T-helper 17 cell (primary cell): ENCODE measurements at places on chromosomes 5 and 9. TPM values are rescaled to one million over a fixed set of nuclear protein-coding genes. Genes with fewer than 3 reads are reported as not detected.

GRCh38 chr9:126860077-126860756, at the start of gene ZBTB34:
ZBTB34 (plus strand) TSS chr9:126860639; CDS start chr9:126879400, 18,761 bp downstream.
- peak; percentile 68 for DNase-seq

DNA sequence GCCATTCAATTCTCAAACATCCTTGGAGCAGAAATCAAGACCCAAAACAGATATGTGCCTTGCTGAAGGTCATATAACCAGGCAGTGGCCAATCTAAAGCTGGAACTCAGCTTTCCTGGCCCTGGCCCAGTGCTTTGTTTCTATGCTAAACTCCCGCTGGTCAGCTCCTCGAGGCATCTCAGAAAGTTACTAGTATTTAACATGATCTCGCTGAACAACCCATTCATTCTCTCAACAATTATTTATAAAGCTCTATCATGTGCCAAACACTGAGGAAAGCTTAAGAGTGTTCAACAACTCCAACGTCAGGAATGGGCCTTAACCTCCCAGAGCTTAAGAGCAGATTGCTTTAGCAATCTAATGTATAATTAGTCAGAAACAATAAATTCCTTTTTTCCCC, 54.0 kb downstream of the FOXD1 start:
- DNase-seq: no peak

GRCh38 chr5:14977058-14977685, 105.6 kb upstream of the ANKH start:
- no peak for DNase-seq

Gene PDE6A
- total RNA-seq: not detected

- no peak for DNase-seq
Measured at GRCh38 chr5:27845248-27845647, 806.9 kb upstream of the CDH9 start.

DNA sequence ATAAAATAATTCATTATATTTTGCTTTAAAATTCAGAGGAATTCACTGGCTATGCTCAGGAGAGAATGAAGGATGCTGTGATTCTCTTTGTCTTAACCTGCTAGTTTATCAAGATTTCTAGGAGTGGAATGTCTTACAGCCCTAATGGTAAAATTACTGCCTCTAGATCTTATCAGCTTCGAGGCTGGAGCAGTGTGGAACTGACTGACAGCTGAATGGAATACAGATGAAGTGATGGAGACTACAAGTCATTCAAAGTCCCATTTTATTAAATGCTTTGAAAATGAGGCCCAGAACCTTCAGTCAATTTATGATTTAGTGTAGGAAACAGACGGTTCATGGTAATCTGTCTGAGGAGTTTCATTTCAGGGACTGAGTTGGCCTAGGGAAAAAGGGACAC, 202.1 kb downstream of the RFX3 start:
- DNase-seq: no peak

- DNase-seq: no peak
Measured at GRCh38 chr5:78797936-78798672, 149.5 kb upstream of the LHFPL2 start.

GRCh38 chr9:138015021-138015829, 137.6 kb downstream of the CACNA1B start:
- DNase-seq: no peak

GRCh38 chr9:24398466-24398865, 147.2 kb downstream of the IZUMO3 start:
- no peak for DNase-seq

Gene PLCXD3
- total RNA-seq: not detected

- no peak for DNase-seq
Measured at GRCh38 chr9:13281356-13282016, 2.0 kb upstream of the MPDZ start.

Gene SPAAR
- not detected for total RNA-seq

DNA sequence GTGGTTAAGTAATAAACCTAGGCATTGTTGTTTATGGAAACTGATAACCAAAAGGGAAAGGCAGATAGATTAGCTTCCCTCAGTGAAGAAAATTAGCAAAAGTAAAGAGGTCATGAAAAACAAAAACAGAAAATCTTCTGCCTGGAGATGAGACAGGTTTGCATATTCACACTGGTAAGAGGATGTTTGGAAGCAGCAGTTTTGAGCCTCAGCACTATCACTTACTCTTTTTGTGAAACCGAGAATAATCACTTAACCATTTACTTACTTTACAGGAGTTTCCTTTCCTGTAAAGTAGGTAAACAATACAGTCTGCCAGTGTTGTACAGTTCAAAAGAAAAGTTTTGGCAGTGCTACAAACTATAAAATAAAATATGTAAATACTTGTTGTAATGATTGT, 35.5 kb upstream of the EMB start:
- no peak for DNase-seq

- no peak for DNase-seq
Measured at GRCh38 chr5:107469485-107470294, 201.0 kb downstream of the EFNA5 start.

GRCh38 chr5:81825237-81825636, 74.3 kb upstream of the SSBP2 start:
- DNase-seq: no peak

DNA sequence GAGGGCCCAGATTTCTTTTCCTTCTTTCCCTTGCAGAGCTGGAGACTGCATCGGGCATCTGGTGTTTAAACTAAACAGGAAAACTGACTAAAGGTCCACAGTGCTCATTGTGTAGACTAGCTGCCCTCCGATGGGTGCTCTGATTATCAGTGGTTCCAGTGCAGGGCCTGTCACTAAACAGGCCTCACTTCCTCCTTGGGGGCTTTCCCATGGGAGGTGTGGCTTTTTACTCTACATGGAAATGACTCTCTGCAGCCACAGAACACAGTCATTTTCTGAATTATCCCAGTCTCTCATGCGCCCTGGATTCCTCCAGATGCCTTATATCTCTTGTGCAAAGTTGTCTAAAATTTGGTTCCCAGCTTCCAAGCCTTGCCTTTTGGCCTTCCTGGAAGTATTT, 199.2 kb downstream of the TRIO start:
- no peak for DNase-seq

- DNase-seq: no peak
Measured at GRCh38 chr5:69485471-69485870, 7.1 kb upstream of the OCLN start.

GRCh38 chr5:96297290-96297689, 135.8 kb downstream of the PCSK1 start:
- no peak for DNase-seq

DNA sequence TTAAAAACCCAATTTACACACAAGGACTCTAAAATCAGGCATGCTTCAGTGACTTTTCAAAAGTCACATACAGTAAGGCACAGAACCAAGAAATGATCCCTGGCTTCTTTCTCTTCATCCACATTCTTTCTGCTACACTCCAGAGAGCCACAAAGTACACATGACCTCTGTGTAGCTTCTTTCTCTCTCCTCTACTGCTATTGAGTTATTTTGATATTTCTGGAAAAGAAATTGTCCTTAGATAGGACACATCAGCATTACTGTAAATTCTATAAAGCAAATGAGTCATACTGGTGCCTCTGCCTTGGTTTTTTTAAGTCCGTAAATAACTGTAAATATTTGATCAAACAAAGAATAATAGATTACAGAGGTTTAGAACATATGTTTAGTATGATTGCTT, 96.3 kb downstream of the KIAA0825 start:
- no peak for DNase-seq

DNA sequence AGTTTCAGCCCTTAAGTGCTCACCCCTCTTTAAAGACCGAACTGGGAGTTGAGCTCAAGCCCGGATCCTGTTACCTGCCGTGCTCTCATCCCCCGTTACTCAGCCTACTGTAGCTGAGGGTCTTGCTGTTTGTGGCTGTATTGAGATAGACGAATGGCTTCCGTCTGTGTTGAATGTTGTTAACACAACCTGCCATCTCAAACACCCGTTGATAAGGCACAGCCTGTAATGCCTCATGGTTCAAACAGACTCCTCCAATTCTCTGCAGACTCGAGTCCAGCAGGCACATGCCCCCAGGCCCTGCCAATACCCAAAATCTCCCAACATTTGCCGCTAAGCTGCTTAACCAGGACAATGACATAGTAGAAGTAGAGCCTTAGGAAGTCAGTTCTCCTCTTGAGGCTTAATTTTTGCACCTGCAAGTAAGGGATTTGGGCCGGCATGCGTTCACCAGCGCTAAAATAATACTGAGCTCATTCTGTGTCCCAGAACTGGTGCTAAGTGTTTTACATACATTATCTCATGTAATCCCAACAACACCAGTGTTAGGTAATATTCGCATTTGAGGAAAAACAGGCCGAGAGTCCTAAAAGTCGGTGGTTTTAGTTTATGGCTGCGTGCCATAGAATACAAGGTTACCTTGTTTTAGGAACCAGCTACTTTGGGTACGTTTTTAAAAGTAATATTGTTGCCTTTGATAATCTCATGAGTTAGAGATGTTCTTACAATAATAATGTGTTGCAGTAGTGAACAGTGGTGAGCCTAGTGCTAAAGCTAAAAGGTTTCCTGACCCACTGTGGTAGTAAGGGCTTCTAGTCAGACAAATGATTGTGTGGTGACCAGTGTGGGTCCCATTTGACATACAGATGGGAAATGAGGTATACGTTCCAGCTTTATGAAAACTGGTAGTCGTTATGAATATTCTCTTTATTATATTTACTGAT, 1.5 kb upstream of the RFX3 start:
- DNase-seq: no peak

DNA sequence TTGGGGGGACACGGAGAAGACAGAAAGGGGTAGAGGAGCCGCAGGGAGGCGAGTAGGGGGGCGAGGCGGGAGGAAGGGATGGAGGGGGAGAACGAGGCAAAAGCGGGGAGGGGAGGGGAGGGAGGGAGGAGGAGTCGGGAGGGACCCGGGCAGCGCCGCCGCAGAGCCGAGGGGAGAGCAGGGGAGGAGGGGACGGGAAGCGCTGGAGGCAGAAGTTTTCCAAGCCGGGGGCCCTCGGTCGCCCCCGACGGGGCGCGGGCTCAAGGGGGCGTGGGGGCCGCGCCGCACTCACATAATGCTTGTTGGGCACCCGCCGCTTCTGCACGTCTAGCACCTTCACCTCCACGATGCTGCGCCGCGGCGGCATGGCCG, 353 bp downstream of the SH3PXD2B start:
- no peak for DNase-seq

Gene PCDHB3
- not detected for total RNA-seq

DNA sequence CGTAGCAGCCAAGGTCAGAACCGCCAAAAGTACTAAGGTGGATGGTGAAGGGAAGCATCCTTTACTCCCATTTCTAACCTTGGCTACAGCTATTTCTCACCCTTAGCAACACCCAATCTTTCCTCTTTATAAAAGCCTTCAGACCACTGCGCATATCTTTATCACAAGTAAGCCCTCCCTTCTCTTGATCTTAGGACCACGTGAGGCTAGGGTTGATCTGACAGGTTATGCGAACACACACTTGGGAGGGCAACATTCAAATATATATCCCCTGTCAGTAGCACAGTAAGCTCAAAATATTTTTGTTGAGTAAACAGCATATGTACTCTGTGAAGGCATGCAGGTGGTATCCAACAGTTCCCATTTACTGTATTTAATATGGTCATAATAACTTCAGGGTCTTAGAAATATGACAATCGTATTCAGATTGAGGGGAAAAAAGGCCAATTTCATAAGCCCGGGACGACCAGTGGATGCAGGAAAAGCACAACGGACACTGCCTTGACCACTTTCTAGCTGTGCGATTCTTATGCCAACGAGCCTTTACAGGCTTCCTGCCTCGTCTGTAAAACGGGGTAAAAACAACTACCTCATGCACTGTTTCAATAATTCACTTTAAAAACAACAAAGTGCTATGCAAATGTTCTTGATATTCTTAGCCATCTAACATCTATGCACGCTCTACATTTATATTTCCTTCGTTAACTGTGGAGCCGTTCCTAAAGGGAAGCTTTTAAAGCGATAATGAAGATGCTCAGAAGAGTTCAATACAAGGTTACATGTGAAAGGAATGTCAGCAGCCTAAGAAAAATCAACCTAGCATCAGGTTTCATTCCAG, 1.3 kb downstream of the ARSB start:
- no peak for DNase-seq

Gene ADGRD2
- not detected for total RNA-seq

Gene PRLR
- total RNA-seq: not detected

DNA sequence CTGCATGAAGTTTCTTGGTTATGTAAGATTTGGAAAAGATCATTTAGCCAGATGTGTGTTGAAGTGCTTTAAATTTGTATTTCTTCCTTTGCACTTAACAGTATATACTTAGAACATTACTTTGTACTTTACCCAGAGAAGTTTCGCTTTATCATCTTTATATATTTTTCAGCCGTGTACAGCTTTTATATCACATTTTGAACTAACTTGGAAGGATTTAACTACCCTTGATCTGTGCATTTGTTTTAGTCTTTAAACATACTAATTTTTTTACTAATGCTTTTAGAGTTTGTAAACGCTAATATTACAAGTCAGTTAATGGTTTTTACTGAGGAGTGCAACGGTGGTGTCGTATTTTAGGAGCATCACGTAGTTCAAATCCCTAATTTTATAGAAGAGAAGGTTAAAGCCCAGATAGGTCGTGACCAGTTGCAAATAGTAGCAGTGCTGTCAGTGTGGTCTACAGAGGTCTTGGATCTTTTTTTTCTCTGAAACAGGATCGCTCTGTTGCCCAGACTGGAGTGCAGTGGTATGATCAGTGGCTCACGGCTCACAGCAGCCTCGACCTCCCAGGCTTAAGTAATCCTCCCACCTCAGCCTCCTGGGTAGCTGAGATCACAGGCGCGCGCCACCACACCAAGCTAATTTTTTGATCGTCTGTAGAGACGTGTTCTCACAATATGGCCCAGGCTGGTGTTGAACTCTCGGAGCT, 2.0 kb downstream of the MATR3 start:
- no peak for DNase-seq

- DNase-seq: no peak
Measured at GRCh38 chr5:170348137-170348633, 41.0 kb downstream of the KCNMB1 start.

GRCh38 chr9:16265688-16266087, 604.8 kb downstream of the BNC2 start:
- DNase-seq: no peak

- DNase-seq: no peak
Measured at GRCh38 chr9:131677049-131677443, 62.8 kb downstream of the RAPGEF1 start.

DNA sequence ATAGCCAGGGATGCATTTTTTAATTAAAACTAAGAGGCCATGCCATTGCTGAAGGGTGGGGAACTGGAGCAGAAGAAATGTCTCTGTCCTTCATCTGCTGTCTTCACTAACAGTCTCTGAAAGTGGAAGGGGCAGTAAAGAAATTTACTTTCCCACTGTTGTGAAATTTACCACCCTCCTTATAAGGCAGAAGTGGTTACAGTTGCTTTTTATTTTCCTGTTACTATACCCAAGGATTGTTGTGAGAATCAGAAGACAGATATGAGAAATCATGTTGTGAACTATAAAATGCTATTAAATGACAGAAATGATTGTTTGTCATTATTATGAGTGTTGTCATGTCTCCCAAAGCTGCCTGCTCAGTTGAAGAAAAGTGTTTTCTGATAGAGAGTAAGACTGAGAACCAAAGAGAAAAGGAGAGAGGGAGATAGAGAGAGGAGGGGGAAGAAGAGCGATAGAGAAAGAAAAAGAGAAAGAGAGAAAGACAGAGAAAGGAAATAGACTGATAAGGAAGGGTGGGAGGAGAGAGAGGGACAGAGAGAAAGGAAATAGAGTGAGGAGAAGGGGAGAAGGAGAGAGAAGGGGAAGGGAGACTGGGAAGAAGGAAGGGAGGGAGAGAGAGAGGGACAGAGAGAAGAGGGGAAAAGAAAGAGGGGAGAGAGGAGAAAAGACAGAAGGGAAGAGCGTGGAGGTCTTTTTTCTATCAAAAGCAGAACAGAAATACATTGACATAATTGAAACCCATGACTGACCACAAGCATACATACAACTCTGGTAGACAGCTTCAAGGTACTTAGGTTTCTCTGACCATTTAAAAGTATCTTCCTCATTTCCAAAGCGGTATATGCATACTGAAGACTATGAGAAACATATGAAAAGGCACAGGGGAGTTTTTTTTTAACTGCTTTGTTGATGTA, 22.5 kb downstream of the SEC61B start:
- DNase-seq: no peak
